ENCODE measurements at places on chromosomes 7 and 10.

GRCh38 chr10:98539578-98539977 lies 92.8 kb upstream of the HPS1 start:
- no peak for DNase-seq

DNA sequence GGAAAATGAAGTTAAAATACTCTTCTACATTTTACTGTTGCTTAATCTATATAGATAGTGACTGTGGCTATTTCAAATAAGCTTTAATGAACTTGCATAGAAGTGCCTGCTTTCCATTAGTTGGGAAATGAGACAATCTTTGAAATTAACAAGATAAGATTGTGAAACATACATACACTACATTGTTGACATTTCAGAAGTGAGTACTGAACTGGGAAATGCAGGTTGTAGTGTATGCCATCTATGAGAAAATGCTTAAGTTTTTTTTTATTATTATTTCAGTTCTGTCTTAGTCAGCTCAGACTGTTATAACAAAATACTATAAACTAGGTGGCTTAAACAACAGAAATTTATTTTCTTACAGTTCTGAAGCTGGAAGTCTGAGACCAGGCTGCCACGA lies 49.6 kb upstream of the CSTF2T start:
- DNase-seq = no peak

DNA sequence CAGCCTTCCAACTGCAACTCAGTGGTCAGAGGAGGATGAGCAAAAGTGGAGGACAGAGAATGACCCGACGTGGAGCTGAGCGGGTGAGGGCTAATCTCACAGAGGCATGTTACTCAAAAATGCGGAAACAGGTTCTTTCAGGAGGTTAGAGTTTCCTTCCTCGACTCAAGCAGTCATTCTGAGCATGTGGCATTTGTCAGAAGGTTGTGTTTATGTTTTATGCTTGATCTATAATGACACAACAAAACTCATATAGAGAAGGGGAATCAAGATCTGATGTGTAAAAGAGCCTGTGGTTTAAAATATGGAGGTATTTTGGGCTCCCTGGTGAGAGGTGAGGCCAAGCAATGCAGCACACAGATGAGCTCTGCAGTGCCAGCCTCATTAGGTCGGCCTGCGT lies 311.4 kb downstream of the ADARB2 start:
- no peak for DNase-seq

- DNase-seq = no peak
Observed at GRCh38 chr7:123285076-123285700, 85.4 kb upstream of the SLC13A1 start.

DNA sequence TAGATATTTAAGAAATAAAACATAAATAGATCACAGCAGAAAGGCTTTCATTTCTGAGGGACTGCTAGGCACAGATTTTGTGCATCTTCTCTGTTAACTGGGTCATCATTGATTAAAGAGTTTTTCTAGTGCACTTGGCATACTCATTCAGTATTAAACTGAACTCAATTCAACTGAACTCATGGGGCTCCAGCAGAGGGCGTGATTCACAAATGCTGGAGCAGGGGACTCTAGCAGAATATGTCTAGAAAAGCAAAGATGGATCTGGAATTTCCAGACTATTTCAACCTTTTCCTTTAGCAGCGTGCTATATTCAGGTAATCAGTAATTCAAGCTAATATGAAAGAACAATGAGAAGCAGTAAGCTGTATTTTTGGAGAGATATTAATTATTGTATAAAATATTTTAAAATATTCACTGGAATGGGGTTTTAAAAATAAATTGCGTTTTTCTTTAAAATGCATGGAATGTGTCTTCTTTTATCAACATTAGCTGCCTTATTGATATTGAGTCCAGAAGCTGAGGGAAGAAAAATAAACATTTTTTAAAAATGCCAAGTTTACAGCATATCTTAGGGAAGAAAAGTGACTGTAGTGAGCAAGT lies 296.8 kb upstream of the CACNA2D1 start:
- DNase-seq = peak; percentile 27
